HFF-Myc (cell line): ENCODE measurements at places on chromosomes 5 and 9.

DNA sequence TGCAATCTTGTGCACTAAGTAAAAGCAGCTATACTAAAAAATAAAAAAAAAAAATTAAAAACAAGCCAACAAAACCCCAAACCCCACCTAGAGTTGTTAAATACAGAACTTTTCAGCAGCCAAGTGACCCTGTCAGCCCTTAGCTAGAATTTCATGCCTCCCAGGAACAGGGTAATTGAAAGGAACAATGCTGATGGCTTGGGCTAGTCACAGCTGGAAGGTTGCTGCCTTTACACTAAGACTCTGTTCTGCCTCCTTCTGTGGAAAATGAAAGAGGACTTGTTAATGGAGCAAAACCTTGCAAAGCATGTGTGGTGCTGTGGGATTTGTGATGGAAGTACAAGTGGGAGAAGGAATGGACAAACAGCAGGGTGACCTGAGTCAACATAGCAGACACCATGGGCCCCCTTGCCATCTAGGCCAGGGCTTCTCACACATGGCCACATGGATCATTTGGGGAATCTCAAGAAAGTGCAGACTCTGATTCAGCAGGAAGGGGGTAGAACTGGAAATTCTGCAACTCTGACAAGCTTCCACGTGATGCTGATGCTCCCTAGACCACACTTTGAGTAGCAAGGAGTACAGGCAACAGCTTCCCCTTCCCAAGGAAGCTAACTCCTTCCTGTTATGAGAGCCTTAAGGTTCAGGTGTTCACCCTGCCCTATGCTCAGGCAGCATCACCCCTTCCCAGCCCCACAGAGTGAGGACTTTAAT lies 14.9 kb upstream of the TMEM252 start:
- DNase-seq, result no peak

- no peak for DNase-seq
These were observed 7.5 kb upstream of the UBE2R2 start for GRCh38 chr9:33809506-33809905.

DNA sequence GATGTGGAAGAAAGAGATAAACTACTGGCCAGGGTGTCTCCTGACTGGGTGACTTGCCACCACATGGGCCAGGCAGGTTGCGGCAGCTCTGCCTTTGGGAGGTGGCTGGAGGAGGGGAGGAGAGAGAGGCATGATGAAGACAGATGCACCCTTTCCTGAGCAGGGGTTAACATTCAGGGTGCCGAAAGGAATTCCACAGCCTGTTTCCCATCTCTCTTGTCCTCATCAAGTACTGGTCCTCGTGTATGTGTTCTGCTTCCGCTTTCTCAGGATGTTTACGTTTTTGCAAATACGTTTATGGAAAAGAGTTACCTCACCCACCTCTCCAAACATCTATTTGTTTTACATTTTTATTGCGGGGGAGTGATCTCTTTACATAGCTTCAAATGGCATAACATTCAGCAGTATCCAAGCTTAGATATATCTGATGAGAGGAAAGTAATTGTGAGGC lies 73.4 kb downstream of the C9orf85 start:
- DNase-seq, result no peak

- DNase-seq, result no peak
These were observed 91.0 kb upstream of the COL5A1 start for GRCh38 chr9:134550584-134550983.

DNA sequence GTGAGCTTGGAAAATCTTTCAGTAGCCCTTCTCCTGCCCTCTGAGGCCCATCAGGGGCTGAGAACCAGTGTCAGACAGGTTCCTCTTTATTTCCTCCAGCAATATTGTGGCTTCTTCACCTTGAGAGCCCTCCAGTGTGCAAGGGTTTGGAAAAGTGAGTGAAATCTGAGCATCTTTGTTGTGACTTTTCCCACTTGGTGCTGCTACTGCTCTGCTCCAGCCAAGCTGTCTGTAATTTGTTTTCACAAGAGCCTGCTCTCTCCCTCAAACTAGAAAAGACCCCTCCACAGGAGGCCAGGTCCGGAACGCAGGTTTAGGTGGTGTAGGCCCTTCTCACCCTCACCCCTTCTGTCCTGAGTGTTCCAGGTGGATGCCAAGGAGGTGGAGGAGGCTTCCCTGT lies 57.4 kb upstream of the SPRY4 start:
- no peak for DNase-seq

- DNase-seq, result no peak
These were observed 44.2 kb upstream of the MAST4 start for GRCh38 chr5:66551945-66552344.

- no peak for DNase-seq
These were observed 17.0 kb downstream of the PTCD2 start for GRCh38 chr5:72337159-72337558.

- DNase-seq, result no peak
These were observed 526 bp upstream of the STXBP1 start for GRCh38 chr9:127611603-127611898.

DNA sequence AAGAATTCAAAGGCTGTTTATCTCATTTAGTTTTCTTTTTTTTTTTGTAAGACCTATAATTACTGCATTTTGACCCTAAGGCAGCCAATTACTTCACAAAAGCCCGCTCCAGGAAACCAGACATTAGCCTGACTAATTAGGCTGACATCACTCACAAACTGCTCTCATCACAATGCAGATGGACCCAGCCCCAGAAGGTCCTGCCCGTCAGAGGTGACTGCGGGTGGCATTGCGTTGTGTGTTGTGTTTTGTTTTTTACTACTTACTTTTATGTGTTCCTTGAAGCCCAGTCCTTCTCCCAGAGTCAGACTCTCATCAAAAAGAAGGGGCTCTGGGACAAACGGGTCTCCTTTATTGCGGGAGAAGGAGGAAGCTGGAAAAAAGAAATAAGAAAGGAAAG lies 172.2 kb downstream of the HSD17B3 start:
- DNase-seq, result no peak

- DNase-seq, result no peak
These were observed 267.0 kb upstream of the TYRP1 start for GRCh38 chr9:12425878-12426864.

GRCh38 chr5:28864006-28864405 lies 1825.6 kb upstream of the CDH9 start:
- DNase-seq, result no peak

DNA sequence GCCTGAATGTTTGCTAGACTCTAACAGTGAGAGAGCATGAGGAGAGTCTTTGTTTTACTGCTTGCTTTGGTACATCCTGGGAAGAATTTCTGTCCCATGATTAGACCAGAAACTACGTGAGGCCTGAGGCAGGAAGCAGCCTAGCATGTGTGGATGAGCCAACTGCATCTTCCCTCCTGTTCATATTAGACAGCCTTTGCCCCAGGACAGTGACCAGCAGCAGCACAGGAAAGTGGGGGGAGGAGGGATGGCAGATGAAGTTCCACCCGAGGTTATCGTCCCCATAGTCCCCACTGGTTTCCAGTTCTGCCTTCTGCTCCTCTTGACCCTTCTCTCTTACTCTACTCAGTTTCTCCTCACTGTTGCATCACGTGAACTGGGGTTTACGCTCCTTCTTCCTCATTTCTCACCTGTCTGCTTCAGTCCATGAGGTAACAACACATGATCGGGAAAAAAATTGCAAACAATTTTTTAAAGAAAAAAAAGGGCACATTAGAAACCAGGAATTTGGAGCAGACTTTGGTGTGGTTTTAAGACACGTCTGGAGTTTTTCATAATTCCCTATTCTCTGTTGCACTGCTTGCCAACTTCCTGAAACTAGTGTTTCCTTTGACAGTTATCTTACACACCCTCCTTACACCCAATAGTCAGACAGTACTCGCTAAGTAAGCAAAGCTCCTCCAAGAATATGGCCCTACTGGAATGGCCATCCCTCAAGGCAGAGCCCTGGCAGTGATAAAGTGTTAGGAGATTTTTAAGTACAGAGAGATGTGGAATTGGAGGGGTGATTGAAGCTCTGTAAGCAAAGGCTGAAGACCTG lies 84.1 kb downstream of the SNX18 start:
- no peak for DNase-seq

GRCh38 chr5:173320259-173320658 lies 8.0 kb downstream of the STC2 start:
- DNase-seq, result no peak

- DNase-seq, result no peak
These were observed 98.4 kb upstream of the GNAQ start for GRCh38 chr9:78130004-78130403.

DNA sequence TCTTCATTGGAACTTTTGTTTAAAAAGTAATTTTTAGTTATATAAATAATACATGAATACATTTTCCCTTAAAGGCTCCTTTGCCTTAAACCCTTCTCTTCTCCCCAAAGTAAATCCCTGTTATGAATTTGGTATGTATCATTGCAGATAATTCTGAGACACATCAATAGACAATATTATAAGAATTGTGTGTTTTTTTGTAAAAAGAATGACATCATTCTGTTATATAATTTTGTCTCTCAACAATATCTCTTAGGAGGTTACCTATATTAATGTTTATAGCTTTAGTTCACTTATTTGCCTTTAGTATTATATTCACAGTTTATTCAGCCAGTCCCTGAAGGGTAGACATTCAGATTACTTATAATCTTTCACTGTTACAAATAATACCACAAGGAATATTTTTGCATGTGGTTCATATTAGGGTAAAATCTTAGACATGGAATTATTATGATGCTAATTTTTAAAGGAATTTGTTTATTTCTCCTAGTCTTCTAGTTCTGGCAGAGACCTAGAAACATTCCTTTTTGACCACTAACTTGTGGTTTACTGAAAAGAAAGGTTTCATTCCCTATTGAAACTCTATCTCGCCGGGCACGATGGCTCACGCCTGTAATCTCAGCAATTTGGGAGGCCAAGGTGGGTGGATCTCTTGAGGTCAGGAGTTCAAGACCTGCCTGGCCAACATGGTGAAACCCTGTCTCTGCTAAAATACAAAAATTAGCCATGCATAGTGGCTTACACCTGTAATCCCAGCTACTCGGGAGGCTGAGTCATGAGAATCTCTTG lies 105.6 kb downstream of the KCTD16 start:
- no peak for DNase-seq

- no peak for DNase-seq
These were observed 63.7 kb upstream of the FANCC start for GRCh38 chr9:95381221-95381620.

- peak; percentile 51 for DNase-seq
These were observed 173.8 kb downstream of the ACTL7B start for GRCh38 chr9:108681851-108682590.

GRCh38 chr5:181037365-181037861 lies 2.7 kb upstream of the BTNL9 start:
- no peak for DNase-seq

GRCh38 chr5:110802998-110803397 lies 64.2 kb downstream of the SLC25A46 start:
- no peak for DNase-seq

- DNase-seq, result no peak
These were observed 83.0 kb downstream of the GABBR2 start for GRCh38 chr9:98625728-98626127.

DNA sequence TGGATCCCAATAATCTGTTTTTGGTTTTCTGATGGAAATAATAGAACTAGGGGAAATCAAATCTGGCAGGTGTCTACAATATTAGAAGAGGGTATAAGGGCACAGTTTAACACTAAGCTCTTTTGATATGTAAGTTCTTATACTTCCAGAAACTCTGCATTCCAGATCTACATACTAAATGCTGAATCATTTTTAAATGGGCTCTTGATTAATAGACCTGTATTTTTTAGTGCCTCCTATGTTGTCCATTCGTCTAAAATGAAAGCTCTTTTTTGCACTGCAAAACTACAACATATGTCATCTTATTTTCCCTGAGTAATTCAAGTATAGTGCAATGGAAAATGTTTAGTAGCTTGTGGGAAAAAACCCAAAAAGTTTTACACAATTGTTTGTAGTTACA lies 44.2 kb downstream of the NR6A1 start:
- DNase-seq, result no peak

DNA sequence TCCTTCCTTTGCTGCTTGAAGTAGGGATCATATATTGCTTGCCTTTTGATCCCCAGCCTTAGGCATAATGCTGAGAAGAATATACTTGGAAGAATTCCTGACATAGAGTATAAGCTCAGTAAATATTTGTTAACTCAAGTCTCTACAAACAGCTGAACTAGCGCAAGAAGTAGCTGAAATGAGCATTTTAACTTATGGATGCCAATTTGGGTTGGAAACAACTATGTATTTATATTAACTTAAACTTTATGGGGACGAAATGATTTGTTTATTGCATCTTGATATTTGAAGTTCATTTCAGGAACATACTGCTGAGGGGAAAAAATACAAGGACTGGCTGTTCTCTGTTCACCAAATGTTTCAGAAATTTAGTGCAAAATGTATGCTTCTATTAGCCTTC lies 258.7 kb downstream of the CDH12 start:
- no peak for DNase-seq

DNA sequence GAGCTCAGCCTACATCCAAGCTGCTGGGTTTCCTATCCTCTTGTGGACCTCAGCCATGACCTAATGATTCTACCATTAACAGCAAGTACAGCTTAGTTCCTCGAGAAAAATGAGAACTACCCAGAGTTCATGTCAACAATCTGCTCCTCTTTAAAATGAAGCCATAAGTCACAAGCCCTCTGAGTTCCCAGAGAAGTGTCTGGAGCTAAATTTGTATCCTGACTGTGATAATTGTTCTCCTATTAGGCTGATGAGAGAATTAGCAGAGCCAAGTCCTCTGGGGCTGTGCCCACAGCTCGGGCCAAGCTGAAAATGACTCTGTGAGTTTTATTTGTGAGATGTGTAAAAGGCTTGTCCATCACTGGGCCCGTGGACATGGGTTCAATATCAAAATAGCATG lies 145.1 kb upstream of the SMIM23 start:
- no peak for DNase-seq

DNA sequence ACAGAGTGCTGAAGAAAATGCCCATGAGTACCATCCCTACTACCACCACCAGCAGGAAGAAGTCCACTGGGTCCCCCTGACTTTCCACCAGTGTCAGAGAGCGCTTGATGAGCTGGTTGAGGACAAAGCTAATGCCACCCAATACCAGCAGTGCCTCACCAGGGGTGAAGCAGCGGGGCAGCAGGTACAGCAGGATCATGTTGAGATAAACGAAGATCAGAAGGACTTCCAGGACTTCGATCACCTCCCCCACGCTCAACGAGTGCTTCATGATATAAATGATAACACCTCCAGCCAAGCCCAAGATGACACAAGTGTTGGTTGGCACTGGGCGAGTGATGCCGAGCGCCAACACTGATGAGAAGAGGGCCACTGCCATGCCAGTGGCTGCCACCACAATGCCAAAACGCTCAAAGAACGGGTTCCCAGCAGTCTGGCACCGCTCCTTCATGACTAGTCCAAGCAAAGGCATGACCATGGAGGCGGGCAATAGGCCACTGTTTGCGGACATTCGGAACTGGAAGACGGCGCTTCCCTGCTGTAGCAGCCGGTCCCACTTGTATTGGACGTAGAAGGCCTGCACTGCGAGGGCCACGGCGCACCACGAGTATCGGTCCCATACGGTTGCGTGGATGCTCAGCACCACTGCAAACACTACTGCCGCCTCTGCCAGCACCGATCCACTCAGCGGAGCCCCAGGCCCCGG lies 679 bp downstream of the DOLK start:
- no peak for DNase-seq
